ENCODE measurements at places on chromosomes 5 and 9. TPM values are rescaled to one million over a fixed set of nuclear protein-coding genes. Genes with fewer than 3 reads are reported as not detected.

Gene TMEM252
- total RNA-seq: not detected

Gene DMRT2
- not detected for total RNA-seq

Gene PRDM9
- total RNA-seq: not detected

Gene TRUB2
- total RNA-seq: 13.9 TPM

Gene FGF10
- total RNA-seq: 10.9 TPM

Gene C5orf58
- total RNA-seq: not detected

Gene HEMGN
- not detected for total RNA-seq

Gene GFI1B
- 0.88 TPM for total RNA-seq

Gene ADAMTS19
- total RNA-seq: 0.88 TPM
